Stimulated activated CD8-positive, alpha-beta memory T cell treated with anti-CD3 and anti-CD28 coated beads, Interleukin-4, amount 100 ng/mL, for 1 hour (primary cell): ENCODE measurements at places on chromosomes 6 and 20.

GRCh38 chr20:42978184-42978974 is 211.3 kb downstream of the PTPRT start:
- no peak for DNase-seq

GRCh38 chr20:363319-364078 is 16.6 kb downstream of the NRSN2 start:
- DNase-seq: no peak

DNA sequence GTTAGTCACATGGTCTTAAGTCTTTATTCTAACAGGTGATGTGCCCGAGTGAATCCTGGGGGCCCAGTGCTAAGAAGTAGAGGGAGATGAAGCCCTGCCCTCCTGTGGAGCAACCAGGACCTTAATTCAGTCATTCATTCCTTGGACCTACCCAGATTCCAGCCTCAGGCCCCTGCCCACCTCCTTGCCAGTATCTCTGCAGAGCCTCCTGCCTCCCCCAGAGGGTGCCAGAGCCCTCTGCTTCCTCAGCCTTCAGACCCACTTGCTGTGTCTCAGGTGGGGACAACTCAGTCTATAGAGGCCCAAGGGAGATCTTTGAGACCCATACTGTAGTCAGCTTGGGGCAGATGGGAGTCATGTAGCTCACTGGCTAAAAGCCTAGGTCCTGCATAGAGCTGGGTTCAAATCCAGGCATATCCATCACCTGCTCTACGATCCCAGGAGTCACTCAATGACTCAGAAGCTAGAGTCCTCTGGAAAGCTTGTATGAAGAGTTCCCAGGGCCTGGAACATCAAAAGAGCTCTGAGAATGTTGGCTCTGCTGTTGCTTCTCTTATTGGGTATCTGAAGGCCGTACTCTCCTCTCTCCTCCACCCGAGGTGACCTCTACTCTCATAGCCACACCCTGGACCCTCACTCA is 3.9 kb upstream of the SIGLEC1 start:
- DNase-seq: no peak

- no peak for DNase-seq
Measured at GRCh38 chr20:12023194-12023795, 105.6 kb downstream of the BTBD3 start.

- no peak for DNase-seq
Measured at GRCh38 chr6:36280983-36281382, 11.1 kb downstream of the PNPLA1 start.
